Activated CD4-positive, alpha-beta T cell treated with anti-CD3 and anti-CD28 coated beads, Interleukin-2, amount 10 ng/mL, durations not matched to agents 7 days and 5 days (primary cell): ENCODE measurements at places on chromosomes 5 and 9. TPM values are rescaled to one million over a fixed set of nuclear protein-coding genes. Genes with fewer than 3 reads are reported as not detected.

- no peak for DNase-seq
Measured at GRCh38 chr5:107217721-107218130, 453.0 kb downstream of the EFNA5 start.

GRCh38 chr9:78828521-78828920 lies 531.6 kb downstream of the PSAT1 start:
- no peak for DNase-seq

C7 gene
- not detected for total RNA-seq

SHOC1 gene
- not detected for total RNA-seq

CDH6 gene
- not detected for total RNA-seq

DNA sequence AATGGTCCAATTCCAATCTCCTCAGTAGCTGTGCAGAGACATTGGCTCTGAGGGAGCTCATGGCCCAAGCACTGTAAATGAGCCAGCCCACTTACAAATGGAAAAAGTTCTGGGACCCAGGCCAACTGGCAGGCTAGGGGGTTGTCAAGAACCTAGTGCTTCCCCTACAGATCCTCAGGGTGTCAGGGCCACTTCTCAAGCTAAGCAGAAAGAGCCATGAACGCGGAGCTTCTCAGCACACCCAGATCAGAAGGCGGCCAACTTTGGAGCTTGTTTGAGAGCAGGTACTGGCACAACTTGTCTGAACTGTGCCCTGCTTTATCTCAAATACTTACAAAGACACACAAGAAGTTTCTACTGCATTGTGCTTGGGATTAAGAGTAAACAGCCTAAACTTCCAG lies 17.5 kb downstream of the TLE1 start:
- DNase-seq: no peak

PIP5KL1 gene
- total RNA-seq: 4.1 TPM

DNA sequence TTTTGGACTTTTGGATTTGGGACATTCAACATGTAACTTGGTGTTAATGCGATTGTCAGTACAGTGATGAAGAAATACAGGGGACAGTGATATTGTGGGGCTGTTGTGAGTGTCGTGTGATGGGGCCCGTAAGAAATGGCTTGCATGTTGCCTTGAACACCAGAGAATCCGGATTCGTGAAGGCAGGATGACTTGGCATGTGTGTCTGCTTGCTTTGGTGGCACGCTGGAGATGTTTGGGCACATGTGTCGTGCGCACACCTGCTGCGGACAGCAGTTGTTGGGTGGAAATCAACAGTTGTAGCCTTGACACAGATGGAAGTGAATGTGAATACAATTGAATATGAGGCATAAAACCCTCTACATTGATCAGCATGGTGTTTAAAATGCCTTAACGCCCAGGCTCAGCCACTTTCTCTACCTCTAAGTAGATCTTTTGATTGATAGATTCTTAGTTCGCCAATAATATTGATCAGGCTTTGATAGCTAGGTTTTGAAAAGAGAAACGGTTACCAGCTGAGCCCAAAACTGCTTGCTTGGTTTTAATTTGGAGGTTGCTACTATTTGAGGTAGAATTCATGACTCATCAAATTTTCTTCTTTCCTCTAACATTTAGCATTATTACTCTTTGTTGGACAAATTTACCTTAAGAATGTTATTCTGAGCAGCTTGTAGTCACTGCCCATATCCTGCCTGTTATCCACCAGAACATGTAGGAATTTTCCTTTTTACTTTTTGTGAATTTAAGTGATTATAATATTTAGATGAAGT lies 94.4 kb downstream of the TRIO start:
- DNase-seq: no peak

CCDC183 gene
- 0.97 TPM for total RNA-seq

POLR3G gene
- total RNA-seq: 3.0 TPM
